RCC 7860 (cell line): ENCODE measurements at places on chromosomes 4 and X.

DNA sequence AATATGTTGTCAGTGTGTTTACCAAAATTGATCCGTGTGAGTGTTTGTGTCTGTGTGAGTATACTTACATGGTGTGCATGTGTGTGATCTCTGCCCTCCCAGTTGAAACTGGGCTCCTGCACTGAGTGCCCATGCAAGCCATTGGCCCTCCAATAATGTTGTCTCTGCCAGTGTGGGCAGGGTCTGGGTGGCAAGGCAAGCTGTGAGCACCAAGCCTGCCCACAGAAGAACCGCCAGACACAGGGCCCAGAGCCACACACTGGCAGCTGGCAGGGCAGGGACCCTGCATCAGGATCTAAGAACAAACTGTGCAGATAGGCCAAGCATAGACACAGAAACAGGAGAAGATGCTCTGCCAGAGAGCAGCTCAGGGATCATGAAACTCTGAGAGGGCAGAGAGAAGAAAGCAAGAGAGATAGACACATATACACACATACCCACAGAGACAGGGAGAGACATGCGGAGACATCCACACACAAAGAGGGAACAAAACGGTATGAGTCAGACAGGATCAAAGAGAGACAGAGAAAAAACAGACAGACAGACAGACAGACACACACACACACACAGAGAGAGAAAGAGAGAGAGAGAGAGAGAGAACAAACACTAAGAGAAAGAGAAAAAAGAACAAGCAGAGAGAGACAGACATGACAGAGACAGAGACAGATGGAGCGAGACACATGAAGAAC, 555.0 kb downstream of the MID1IP1 start:
- DNase-seq: no peak

DNA sequence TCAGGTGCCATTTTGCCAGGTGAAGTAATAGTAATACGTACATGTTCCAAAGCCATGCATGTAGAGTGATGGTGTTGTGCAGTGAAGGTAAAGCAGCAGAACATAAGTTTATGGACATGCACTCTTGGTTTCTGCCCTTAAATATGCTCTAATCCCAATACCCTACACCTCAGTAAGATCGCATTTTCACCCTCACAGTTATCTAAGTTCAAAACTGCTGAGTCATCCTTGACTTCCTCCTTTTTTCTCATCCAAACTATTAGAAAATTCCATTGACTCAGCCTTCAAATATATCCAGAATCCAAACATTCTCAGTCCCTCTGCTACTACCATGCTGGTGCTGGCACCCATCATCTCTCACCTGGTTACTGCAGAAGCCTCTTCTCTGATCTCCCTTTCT, 652.9 kb upstream of the IGFBP7 start:
- DNase-seq: no peak

DNA sequence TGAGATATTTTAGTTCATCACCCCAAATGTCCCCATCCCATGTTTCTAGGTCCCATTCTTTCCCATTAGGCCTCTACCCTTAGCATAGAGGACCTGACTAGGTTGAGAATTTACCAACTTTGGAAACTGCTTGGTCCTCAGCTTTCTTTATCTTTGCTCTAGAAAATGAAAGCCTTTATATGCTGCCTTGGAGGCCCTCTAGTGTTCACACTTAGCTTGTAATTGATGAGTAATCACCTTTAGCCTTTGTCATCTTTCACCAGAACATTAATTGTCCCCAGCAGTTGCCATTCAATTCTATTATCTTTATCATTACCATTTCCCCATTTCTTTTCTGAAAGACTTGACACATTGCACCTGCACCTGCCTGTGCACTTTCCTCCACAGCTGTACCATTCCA, 589.2 kb upstream of the NR3C2 start:
- no peak for DNase-seq

DNA sequence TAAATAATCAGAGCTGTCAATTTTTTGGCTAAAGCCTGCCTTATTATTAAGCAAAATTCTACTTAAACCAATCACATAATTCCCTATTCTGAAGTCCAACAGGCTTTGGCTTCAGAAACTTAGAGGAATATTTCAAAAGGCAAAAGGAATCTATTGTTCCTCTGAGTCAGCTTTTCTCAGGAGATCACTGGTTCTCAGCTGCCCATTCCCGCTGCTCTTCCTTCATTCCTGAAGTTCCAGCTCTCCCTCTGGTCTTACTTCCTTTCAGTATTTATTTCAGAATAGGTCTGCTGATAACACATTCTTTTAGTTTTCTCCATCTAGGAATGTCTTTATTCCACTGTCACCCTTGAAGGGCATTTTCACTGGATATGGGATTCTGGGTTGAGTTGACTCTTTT, 133.7 kb downstream of the SOWAHB start:
- peak; percentile 14 for DNase-seq

DNA sequence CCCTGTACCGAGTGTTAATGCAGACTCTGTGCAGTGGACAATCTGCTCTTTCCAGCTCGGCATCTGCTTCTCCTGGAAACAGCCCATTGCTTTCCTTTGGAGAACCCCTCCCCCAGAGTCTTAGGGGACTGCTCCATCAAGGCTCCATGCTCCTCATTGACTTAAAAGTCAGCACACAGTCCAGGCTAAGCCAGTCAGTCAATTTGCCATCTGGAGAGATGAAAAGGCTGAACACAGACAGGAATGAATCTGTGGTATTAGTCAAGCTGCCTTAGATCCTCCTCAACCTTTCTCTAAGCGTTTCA, 20.3 kb downstream of the ATP8A1 start:
- no peak for DNase-seq

GRCh38 chr4:3226467-3226866, 22.5 kb upstream of the MSANTD1 start:
- DNase-seq: no peak

GRCh38 chr4:137206781-137207180, 325.5 kb downstream of the PCDH18 start:
- DNase-seq: no peak

DNA sequence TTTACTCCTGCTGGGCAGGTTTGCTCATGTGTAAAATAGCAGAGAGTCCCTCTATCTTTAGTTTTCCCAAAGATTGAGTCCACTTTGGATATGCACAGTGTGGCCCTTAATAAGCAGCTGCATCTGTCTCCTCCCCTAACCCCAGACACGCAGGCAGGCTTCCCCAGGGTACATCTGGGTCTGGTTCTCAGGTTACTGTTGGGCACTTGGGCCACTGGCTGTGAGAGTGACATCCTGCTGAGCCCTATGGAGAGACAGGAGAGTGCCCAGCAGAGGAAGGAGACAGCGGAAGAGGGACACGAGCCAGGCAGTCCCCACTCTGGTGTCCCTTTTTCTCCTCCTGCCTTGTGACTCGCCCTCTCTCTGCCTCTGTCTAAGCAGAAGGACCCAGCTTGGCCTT, 16.0 kb downstream of the XK start:
- DNase-seq: no peak
